ENCODE measurements at places on chromosomes 11 and 22.
A peak's percentile ranks its signal among the peaks of the same experiment; 100 is the strongest.

DNA sequence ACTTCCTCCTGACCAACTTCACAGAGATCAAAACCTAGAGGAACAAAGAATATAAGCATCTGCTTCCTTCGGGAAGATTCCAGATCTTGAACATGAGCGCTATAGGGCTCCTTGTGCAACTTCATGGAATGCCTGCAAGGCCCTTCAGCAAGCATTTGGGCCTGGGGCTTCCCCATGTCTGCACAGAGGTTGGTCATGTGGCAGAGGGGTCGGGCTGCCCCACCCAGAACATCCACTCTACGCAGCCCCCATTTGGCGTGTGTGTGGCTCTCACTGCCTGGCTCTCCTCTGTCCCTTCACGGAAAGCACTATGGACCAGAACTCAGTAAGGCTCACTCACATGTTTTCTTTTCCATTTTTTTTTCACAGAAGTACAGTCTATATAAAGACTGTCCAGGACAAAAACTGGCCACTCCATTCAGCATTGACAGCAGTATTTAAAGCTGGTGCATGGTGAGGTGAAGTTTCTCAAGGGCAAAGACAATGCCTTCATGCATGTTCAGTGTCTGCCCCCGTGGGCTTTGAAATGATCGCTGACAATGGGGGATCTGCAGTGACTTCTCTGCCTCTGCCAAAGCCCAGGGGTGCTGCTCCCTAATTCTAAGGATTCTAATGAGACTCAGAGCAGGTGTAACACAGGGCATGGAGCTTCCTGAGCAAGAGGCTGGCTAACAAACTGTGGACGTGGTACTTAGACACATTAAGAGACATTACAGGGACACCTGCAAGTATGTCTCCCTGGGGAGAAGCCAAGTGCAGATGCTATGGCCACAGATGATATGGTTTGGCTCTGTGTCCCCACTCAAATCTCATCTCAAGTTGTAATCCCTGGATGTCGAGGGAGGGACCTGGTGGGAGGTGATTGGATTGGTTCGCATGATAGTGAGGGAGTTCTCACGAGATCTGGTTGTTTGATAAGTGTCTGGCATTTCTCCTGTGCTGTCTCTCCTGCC, 66.5 kb upstream of the PITPNB start:
- no peaks in the 10 kb centered on the region for H3K27me3 ChIP-seq
- no peaks in the 10 kb centered on the region for H3K4me1 ChIP-seq
- H3K4me3 ChIP-seq = no peak overlapping the region
- H3K36me3 ChIP-seq = no peaks in the 10 kb centered on the region

DNA sequence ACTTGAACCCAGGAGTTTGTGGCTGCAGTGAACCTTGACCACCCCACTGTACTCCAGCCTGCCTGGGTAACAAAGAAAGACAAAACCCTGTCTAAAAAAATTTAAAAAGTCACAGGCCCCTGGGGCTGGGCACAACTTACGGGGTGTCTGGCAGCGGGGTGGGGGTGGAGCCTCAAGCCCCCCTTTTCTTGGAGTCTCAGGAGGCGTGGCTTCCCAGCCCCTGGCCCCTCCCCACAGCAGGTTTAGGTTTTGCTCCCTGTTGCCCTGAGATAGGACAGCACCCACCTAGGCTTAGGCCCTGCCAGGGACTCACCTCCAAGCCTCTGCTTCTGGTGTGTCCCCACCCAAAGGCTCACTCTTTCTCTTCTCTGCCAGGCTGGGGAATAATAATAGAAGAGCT, 22.4 kb downstream of the MGAT3 start:
- H3K27me3 ChIP-seq = no peaks in the 10 kb centered on the region
- no peak for DNase-seq
- H3K36me3 ChIP-seq = no peaks in the 10 kb centered on the region
- no peak overlapping the region for H3K4me3 ChIP-seq

DNA sequence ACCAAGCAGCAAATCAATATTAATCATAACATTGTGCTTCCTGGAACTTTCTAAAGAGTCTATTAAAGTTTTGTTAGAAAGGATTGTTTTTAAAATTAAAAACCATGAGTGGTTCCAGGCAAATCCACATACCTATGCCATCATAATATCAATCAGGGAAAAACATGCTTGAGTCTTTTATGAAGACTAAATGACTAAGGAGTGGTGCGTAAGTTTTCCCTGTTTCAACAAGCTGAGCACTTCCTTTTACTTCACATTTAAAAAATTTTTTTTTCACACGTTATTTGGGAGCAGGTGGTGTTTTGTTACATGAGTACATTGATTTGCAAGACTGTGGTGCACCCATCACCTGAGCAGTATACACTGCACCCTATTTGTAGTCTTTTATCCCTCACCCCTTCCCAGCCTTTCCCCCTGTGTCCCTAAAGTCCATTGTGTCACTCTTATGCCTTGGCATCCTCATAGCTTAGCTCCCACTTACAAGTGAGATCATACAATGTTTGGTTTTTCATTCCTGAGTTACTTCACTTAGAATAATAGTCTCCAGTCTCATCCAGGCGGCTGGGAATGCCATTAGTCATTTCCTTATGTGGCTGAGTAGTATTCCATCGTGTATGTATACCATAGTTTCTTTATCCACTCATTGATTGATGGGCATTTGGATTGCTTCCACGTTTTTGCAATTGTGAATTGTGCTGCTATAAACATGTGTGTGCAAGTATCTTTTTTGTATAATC, 1190.3 kb upstream of the RAG2 start:
- no peaks in the 10 kb centered on the region for H3K4me1 ChIP-seq
- H3K4me3 ChIP-seq = no peak overlapping the region
- no peak for DNase-seq
- peaks cover 21% of the 10 kb centered on the region for H3K36me3 ChIP-seq
- H3K27me3 ChIP-seq = no peaks in the 10 kb centered on the region
- no peak overlapping the region for H3K27ac ChIP-seq

GRCh38 chr11:35138606-35138942, 397 bp upstream of the CD44 start:
- H3K27ac ChIP-seq = peak overlapping the region; percentile 97
- no peak for DNase-seq
- H3K27me3 ChIP-seq = no peaks in the 10 kb centered on the region
- H3K36me3 ChIP-seq = peaks cover 21% of the 10 kb centered on the region
- peak overlapping the region; percentile 99 for H3K4me3 ChIP-seq

- no peaks in the 10 kb centered on the region for H3K27me3 ChIP-seq
- no peak for DNase-seq
- peaks cover 16% of the 10 kb centered on the region for H3K4me1 ChIP-seq
- no peak overlapping the region for H3K27ac ChIP-seq
- no peak overlapping the region for H3K4me3 ChIP-seq
Observed at GRCh38 chr11:13378316-13378715, 84.7 kb downstream of the BTBD10 start.

- H3K4me3 ChIP-seq = no peak overlapping the region
- no peaks in the 10 kb centered on the region for H3K36me3 ChIP-seq
- no peak for DNase-seq
- peaks cover 6% of the 10 kb centered on the region for H3K4me1 ChIP-seq
Observed at GRCh38 chr11:94664346-94664745, 97.2 kb downstream of the PIWIL4 start.

- H3K4me1 ChIP-seq = no peaks in the 10 kb centered on the region
- no peak overlapping the region for H3K4me3 ChIP-seq
- DNase-seq = no peak
- H3K27ac ChIP-seq = no peak overlapping the region
- no peaks in the 10 kb centered on the region for H3K27me3 ChIP-seq
- no peaks in the 10 kb centered on the region for H3K36me3 ChIP-seq
Observed at GRCh38 chr22:49092716-49093115, 735.0 kb downstream of the BRD1 start.

GRCh38 chr22:49865156-49865555, 11.5 kb downstream of the ZBED4 start:
- H3K4me1 ChIP-seq = peaks cover 62% of the 10 kb centered on the region
- no peaks in the 10 kb centered on the region for H3K27me3 ChIP-seq
- H3K27ac ChIP-seq = no peak overlapping the region
- peaks cover 32% of the 10 kb centered on the region for H3K36me3 ChIP-seq
- no peak for DNase-seq
- H3K4me3 ChIP-seq = no peak overlapping the region

DNA sequence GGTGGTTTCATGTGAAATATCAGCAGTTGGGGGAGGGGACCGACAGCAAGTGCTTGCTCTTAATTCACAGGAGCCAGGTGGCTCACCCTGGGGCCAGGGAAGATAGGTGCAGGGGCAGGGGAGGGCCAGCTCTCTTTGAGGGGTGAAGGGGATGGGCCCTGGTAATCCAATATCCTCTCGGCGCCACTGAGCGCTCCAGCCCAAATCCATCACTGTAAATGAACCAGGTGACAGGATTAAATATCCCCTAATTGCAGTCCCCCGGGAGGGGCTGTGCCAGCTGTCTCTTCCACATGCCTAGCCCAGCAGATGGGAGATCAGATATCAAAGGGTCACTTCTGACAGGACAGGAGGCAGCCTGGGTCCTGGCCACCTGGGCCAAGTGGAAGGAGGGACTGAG, 531.8 kb upstream of the CADM1 start:
- peaks cover 20% of the 10 kb centered on the region for H3K27me3 ChIP-seq
- H3K36me3 ChIP-seq = no peaks in the 10 kb centered on the region
- no peaks in the 10 kb centered on the region for H3K4me1 ChIP-seq
- H3K27ac ChIP-seq = no peak overlapping the region
- no peak for DNase-seq

DNA sequence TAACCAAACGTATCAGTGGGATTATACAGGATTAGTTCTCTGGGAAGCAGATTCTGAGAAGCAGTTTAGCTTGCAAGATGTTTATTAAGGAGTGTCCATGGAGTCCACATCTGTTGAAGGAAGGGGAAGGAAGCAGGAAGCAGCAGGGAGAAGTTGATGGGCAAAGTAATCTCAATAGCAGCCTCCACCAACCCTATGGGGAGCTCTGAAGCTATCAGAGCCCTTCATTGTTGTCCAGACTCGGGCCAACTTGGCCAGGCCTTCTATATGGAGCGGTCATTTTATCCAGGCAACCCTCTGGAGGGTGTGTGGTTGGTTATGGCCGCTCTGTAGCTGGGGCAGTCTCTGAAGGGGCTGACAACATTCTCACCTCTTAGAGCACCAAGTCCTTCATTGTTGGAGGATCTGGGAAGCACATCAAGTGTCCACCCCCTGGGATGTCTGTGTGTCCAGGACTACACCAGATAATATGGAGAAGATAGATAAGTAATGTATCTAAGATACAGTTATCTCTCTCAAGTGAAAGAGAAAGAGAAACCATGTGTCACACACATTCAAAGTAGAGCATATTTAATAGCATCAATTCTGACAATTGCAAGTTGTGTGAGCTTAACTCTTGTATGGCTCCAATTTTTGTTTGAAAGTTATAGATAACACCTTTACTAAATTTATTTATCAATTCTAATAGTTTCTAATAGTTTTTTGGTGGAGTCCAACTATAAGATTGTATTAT, 101.7 kb upstream of the TRIM77 start:
- no peak for DNase-seq
- H3K27ac ChIP-seq = no peak overlapping the region
- H3K4me3 ChIP-seq = no peak overlapping the region
- H3K4me1 ChIP-seq = no peaks in the 10 kb centered on the region

GRCh38 chr11:6737872-6738466, 33.8 kb downstream of the OR2AG2 start:
- H3K36me3 ChIP-seq = peaks cover 38% of the 10 kb centered on the region
- DNase-seq = peak; percentile 64
- H3K27ac ChIP-seq = peak overlapping the region; percentile 93
- H3K4me3 ChIP-seq = peak overlapping the region; percentile 66
- H3K27me3 ChIP-seq = no peaks in the 10 kb centered on the region

DNA sequence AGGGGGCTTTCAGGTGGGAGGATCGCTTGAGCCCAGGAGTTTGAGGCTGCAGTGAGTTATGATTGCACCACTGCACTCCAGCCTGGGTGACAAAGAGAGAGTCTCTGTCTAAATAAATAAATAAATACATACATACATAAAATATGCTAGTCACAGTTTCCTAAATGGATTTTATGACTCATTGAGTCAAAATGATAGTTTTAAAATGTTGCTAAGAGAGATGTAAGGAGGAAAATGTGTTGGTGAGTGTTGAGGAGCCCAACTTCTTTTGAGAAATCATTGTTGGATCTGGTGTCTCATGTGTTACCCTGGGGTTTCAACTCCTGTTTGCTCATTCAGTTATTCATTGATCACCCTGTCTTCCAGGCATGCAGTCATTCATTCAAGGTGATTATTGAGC, 21.0 kb downstream of the PARVB start:
- H3K27ac ChIP-seq = no peak overlapping the region
- no peaks in the 10 kb centered on the region for H3K36me3 ChIP-seq
- H3K4me1 ChIP-seq = peaks cover 11% of the 10 kb centered on the region
- DNase-seq = no peak

- H3K27ac ChIP-seq = no peak overlapping the region
Observed at GRCh38 chr11:93958991-93959390, 62.2 kb upstream of the HEPHL1 start.

DNA sequence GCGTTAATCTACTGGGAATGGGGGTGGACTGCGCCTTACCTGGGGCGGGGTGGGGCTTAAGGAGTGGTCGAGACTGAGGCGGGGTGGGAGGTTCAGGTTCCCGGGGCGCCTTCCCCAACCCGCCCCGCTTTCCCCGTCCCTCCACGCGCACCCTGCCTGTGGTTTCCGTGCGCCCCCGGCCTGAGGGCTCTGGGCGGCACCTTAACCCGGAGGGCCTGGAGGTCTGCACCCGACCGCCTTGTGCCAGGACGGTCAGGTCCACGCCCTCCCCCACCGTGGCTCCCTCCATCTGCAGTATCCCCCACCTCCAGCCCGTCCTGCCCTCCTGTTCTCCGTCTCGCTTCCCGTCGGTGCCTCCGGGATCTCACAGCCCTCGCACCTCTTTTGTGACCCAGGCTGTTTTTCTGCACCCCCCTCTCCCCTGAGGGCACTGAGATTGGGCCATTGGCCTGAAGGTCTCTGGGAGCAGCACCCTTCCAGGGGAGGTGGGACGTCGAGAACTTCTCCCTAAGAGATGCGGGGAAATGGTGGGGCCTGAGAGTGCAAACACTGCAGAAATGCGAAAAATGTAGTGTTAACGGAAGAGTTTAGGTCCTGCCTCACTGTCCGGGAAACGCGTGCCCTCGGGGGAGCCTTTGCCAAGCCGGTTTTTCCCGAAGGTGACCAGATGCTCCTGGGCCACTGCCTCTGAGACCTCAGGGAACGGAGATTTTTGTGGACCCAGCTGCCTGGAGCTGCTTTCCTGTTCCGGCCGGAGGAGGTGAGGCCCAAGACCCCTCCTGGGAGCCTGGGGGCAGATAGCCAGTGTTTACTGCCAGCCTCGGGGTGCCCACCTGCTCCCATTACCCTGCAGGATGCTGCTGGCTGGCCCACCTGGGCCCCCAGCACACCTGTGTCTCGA, 1.2 kb upstream of the ASCL2 start:
- peaks cover 11% of the 10 kb centered on the region for H3K4me1 ChIP-seq
- no peaks in the 10 kb centered on the region for H3K36me3 ChIP-seq
- H3K4me3 ChIP-seq = peak overlapping the region; percentile 59
- DNase-seq = no peak
- H3K27me3 ChIP-seq = no peaks in the 10 kb centered on the region
- no peak overlapping the region for H3K27ac ChIP-seq

- no peaks in the 10 kb centered on the region for H3K27me3 ChIP-seq
- peaks cover 10% of the 10 kb centered on the region for H3K4me1 ChIP-seq
- H3K36me3 ChIP-seq = peaks cover 11% of the 10 kb centered on the region
Observed at GRCh38 chr22:24315367-24315966, 44.8 kb downstream of the SPECC1L start.

GRCh38 chr11:1310772-1311468, 1.5 kb upstream of the TOLLIP start:
- no peak for DNase-seq
- peaks cover 8% of the 10 kb centered on the region for H3K27me3 ChIP-seq
- peak overlapping the region; percentile 91 for H3K27ac ChIP-seq
- peaks cover 32% of the 10 kb centered on the region for H3K4me1 ChIP-seq
- H3K4me3 ChIP-seq = peak overlapping the region; percentile 91

GRCh38 chr11:112318661-112319060, 58.0 kb upstream of the PLET1 start:
- H3K27ac ChIP-seq = no peak overlapping the region
- no peak for DNase-seq
- no peak overlapping the region for H3K4me3 ChIP-seq
- H3K27me3 ChIP-seq = no peaks in the 10 kb centered on the region
- H3K4me1 ChIP-seq = peaks cover 14% of the 10 kb centered on the region

Data from natural killer cell treated with Interleukin-12 subunit alpha and Interleukin-12 subunit beta and Interleukin-15 and Interleukin-18, amount 100 ng/mL, for 72 hours (primary cell).